ENCODE measurements at places on chromosomes 12 and 14. TPM values are rescaled to one million over a fixed set of nuclear protein-coding genes. Genes with fewer than 3 reads are reported as not detected.

DNA sequence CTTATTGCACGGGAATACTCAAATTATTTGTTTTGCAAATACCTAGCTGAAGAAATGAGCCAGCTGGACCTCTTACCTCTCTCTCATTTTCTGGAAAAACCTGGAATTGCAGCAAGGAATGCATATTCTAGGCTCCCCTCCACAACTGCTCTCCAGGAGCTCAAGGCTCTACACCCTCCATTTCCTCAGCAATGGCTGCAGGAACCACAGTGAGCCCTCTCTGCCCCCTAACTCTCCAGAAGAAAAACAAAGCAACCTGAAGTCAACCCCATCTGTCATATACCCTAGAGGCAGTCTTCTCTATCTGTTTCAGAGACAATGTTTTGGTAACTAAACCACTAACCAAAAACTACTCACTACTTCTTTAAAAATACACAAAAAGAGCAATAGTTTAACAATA is 221.6 kb downstream of the SLC25A21 start:
- DNase-seq = no peak
- no peaks in the 10 kb centered on the region for H3K27me3 ChIP-seq
- H3K36me3 ChIP-seq = no peaks in the 10 kb centered on the region
- H3K4me1 ChIP-seq = no peaks in the 10 kb centered on the region
- H3K27ac ChIP-seq = no peak overlapping the region

- no peak overlapping the region for H3K27ac ChIP-seq
- H3K4me1 ChIP-seq = peaks cover 10% of the 10 kb centered on the region
- no peak for DNase-seq
- H3K36me3 ChIP-seq = no peaks in the 10 kb centered on the region
- no peak overlapping the region for H3K4me3 ChIP-seq
These were observed 15.7 kb downstream of the PLEKHG7 start for GRCh38 chr12:92718483-92718990.

DNA sequence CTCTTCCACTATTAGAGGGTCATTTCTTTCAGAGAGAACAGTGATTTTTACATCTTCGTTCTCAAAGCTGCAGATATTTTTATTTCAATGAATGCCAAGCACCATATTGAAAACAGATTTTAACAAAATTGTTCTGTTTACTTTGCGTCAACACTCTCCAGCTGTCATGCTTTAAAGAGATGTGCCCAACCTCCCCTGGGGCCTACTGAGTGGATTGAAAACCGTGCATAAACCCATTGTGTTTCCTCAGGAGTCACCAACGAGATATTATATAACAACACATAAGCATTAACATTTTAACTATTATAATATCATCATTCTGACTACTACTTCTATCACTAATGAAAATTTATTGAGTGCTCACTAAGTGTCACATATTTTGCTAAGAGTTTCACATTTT is 81.6 kb downstream of the MYF5 start:
- no peaks in the 10 kb centered on the region for H3K27me3 ChIP-seq
- H3K36me3 ChIP-seq = no peaks in the 10 kb centered on the region
- H3K27ac ChIP-seq = no peak overlapping the region
- no peak overlapping the region for H3K4me3 ChIP-seq

- H3K4me3 ChIP-seq = peak overlapping the region; percentile 90
These were observed 1.1 kb downstream of the SMIM10L1 start for GRCh38 chr12:11171969-11172675.

DNA sequence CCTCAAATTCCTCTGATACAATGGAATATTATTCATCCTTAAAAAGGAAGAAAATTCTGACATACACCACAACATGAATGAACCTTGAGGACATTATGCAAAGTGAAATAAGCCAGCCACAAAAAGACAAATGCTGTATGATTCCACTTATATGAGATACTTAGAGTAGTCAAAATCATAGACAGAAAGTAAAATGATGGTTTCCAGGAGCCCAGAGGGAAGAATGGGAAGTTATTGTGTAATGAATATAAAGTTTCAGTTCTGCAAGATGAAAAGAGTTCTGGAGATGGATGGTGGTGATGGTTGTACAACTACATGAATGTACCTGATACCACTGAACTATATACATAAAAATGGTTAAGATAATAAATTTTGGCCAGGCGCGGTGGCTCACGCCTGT is 18.3 kb downstream of the VWF start:
- DNase-seq = no peak
- H3K36me3 ChIP-seq = no peaks in the 10 kb centered on the region
- H3K27ac ChIP-seq = no peak overlapping the region
- H3K4me1 ChIP-seq = no peaks in the 10 kb centered on the region
- H3K27me3 ChIP-seq = no peaks in the 10 kb centered on the region
- H3K4me3 ChIP-seq = no peak overlapping the region

DNA sequence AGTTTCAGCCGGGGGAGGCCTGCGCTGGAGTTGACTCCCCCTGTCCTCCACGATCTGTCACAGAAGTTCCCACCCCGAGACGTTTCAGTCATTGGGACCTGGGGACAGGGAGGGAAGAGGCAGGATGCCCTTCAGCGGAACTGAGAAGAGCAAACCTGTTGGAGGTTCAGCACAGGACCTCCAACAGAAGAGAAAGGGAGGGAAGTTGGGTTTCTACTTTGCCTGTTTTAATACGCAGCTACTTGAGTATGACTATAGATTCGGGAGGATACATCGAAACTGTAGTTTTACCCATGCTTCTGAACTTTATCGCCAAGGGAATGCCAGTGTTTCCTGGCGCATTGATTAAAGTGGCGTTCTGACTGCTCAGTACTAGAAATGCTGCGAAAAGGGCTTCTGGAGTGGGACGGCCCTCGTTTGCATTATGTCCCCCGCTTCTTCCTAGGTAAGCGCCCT is 2.3 kb upstream of the DUSP6 start:
- peaks cover 2% of the 10 kb centered on the region for H3K36me3 ChIP-seq
- no peaks in the 10 kb centered on the region for H3K27me3 ChIP-seq

Gene C12orf54
- total RNA-seq = 1.2 TPM

DNA sequence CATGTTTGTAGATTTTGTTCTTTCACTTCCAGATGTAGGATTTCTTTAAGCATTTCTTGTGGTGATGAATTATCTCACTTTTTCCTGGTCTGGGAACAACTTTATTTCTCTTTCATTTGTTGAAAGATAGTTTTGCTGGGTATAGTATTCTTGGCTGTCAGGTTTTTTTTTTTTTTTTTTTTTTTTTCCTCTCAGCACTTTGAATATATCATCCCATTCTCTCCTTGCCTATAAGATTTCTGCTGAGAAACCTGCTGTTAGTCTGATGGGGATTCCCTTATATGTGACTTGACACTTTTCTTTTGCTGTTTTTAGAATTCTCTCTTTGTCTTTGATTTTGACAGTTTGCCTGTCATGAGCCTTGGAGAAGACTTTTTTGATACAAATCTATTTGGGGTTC is 30.5 kb downstream of the SMCO2 start:
- no peak overlapping the region for H3K27ac ChIP-seq
- H3K4me1 ChIP-seq = peaks cover 12% of the 10 kb centered on the region
- no peak overlapping the region for H3K4me3 ChIP-seq
- DNase-seq = no peak

DNA sequence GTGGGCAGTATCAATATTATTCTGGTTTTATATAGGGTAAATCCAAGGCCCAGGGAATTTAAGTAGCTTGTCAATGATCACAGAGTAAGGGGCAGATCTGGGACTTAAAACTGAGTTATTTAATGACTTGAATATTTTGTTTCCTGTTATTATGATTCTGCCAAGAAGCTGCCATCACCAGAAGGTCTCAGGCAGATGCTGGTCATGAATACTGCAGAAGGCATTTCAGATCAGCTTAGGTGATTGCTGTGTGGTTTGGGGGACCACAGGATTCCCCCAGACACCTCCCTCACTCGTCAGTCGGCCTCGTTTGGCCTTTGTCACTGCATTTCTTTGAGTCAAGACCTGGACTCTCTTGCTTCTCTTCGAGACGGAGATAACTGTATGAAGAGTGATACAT is 47.7 kb upstream of the EVL start:
- peak; percentile 87 for DNase-seq
- peaks cover 27% of the 10 kb centered on the region for H3K4me1 ChIP-seq
- no peak overlapping the region for H3K27ac ChIP-seq
- H3K27me3 ChIP-seq = no peaks in the 10 kb centered on the region

Gene MYF6
- total RNA-seq = not detected

- H3K27ac ChIP-seq = no peak overlapping the region
- no peaks in the 10 kb centered on the region for H3K27me3 ChIP-seq
- no peaks in the 10 kb centered on the region for H3K4me1 ChIP-seq
- no peaks in the 10 kb centered on the region for H3K36me3 ChIP-seq
These were observed 95.9 kb upstream of the CDKN3 start for GRCh38 chr14:54300881-54301280.

DNA sequence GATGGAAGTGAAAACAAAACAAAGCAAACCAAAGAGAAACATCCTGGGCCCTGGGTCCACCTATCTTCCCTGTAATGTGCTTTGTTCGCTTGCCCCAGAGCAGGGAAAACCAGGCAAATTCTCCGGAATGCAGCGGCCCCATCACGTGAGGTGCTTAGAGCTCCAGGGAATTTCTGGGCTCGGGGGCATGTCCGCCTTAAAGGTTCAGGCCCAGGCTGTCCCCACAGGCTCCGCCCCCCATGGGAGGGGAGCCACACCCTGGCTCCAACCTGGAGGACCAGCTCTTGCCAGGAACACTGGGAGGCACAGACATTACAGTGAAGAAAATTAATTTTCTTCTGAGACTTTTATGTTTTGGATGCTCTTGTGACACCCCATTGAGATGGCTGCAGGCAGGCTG is 69.9 kb downstream of the RBM19 start:
- no peak for DNase-seq
- H3K27me3 ChIP-seq = no peaks in the 10 kb centered on the region
- no peaks in the 10 kb centered on the region for H3K4me1 ChIP-seq
- no peak overlapping the region for H3K27ac ChIP-seq
- no peaks in the 10 kb centered on the region for H3K36me3 ChIP-seq

Gene AHNAK2
- total RNA-seq = 34.3 TPM

- H3K4me3 ChIP-seq = no peak overlapping the region
- H3K36me3 ChIP-seq = no peaks in the 10 kb centered on the region
- H3K4me1 ChIP-seq = no peaks in the 10 kb centered on the region
- DNase-seq = peak; percentile 74
These were observed 35.0 kb downstream of the ITPR2 start for GRCh38 chr12:26798023-26798422.

GRCh38 chr14:60487211-60487610 is 1.3 kb upstream of the C14orf39 start:
- no peaks in the 10 kb centered on the region for H3K4me1 ChIP-seq
- DNase-seq = no peak
- H3K27me3 ChIP-seq = peaks cover 37% of the 10 kb centered on the region

- H3K4me3 ChIP-seq = no peak overlapping the region
- H3K4me1 ChIP-seq = no peaks in the 10 kb centered on the region
- DNase-seq = no peak
- H3K27me3 ChIP-seq = no peaks in the 10 kb centered on the region
- H3K36me3 ChIP-seq = no peaks in the 10 kb centered on the region
These were observed 83.7 kb downstream of the LMNTD1 start for GRCh38 chr12:25469368-25469767.

GRCh38 chr12:2877953-2878732 is 1.1 kb downstream of the RHNO1 start:
- peaks cover 9% of the 10 kb centered on the region for H3K36me3 ChIP-seq
- peak overlapping the region; percentile 95 for H3K27ac ChIP-seq
- H3K4me3 ChIP-seq = peak overlapping the region; percentile 99
- no peaks in the 10 kb centered on the region for H3K27me3 ChIP-seq

- peak overlapping the region; percentile 97 for H3K27ac ChIP-seq
- H3K27me3 ChIP-seq = no peaks in the 10 kb centered on the region
- peak; percentile 88 for DNase-seq
- peak overlapping the region; percentile 24 for H3K4me3 ChIP-seq
- no peaks in the 10 kb centered on the region for H3K36me3 ChIP-seq
- H3K4me1 ChIP-seq = peaks cover 50% of the 10 kb centered on the region
These were observed 15.7 kb downstream of the ANO6 start for GRCh38 chr12:45231515-45232145.

Gene NFKBIA
- total RNA-seq = 38.1 TPM

DNA sequence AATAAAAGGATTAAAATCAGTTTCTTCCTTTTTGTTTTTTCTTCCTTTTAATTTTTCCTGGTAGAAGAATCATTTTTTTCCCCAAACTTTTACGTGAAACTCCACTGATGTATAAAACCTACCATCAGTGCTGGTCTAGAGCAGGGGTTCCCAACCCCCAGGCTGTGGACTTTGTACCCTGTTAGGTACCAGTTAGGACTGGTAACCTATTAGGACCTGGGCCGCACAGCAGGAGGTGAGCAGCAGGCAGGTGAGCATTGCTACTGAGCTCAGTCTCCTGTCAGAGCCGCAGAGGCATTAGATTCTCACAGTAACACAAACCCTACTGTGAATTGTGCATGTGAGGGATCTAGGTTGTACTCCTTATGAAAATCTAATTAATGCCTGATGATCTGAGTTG is 10.1 kb downstream of the SMCO2 start:
- H3K4me1 ChIP-seq = peaks cover 9% of the 10 kb centered on the region
- no peaks in the 10 kb centered on the region for H3K36me3 ChIP-seq
- H3K27me3 ChIP-seq = no peaks in the 10 kb centered on the region
- no peak overlapping the region for H3K27ac ChIP-seq

- no peak overlapping the region for H3K27ac ChIP-seq
- no peak for DNase-seq
- no peaks in the 10 kb centered on the region for H3K36me3 ChIP-seq
- H3K27me3 ChIP-seq = no peaks in the 10 kb centered on the region
- no peaks in the 10 kb centered on the region for H3K4me1 ChIP-seq
- H3K4me3 ChIP-seq = no peak overlapping the region
These were observed 25.9 kb upstream of the OR4E1 start for GRCh38 chr14:21699551-21699950.

DNA sequence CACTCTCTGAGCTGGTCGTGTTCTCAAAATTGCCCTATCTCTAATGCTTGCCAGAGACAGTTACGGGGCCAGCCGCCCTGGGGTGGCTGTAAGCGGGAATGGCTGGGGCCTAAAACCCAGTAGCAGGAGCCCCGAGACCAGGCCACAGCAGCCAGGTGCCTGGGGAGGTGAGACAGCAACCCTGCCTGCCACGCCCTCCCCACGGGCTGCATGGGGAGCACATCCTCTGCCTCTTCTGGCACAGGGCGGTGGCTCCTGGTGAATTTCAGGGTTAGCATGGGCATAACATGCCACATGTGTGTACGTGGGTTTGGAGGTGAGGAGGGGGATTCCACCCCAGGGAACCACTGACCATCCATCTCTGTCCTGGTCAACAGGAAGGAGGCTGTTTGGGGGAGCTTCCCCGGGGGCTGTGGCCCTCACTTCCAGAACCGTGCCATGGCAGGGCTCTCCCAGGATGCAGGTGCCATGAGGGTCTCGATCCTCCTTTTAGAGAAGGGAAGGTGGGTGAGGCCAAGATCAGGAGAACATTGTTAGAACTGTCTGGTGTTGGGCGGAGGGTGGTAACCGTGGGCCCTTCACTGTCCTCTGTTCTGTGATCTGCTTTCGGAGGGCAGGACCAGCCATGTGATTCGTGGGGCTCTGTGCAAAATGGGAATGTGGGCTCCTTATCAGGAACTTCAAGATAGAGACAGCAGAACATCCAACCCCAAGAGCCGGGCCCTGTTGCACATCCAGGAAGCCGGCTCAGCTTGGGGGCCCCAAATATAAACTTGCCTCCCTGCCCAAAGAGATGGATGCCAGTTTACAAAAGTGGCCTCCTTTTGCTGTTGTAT is 312.2 kb upstream of the DIO3 start:
- H3K36me3 ChIP-seq = no peaks in the 10 kb centered on the region
- no peaks in the 10 kb centered on the region for H3K27me3 ChIP-seq
- H3K27ac ChIP-seq = no peak overlapping the region
- no peaks in the 10 kb centered on the region for H3K4me1 ChIP-seq
- DNase-seq = no peak

Gene ZNF891
- 1.2 TPM for total RNA-seq

Gene PZP
- total RNA-seq = not detected

Data from astrocyte (in vitro differentiated cells and primary cell).